Fibroblast of skin of back (primary cell): ENCODE measurements at places on chromosomes 6 and 20.

DNA sequence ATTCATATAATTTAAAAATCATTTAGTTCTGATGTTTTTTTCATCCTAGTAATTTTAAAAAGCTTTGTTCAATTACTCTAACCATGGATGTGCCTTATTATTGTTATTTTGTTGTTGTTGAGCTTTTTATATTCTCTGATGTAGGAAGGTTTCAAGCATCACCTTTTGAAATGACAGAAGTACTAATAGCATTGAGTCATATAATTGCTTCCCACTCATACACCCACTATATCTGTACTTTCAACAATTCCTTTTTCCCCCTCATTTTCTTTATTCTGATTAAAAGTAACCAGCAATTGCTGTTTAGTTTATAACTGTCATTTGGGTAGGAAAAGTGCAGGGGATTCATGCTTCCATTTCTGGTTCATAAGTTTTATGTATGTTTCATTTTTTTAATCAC lies 38.6 kb downstream of the DNAH8 start:
- DNase-seq: no peak

GRCh38 chr6:508006-508405 lies 116.5 kb downstream of the IRF4 start:
- DNase-seq: no peak

DNA sequence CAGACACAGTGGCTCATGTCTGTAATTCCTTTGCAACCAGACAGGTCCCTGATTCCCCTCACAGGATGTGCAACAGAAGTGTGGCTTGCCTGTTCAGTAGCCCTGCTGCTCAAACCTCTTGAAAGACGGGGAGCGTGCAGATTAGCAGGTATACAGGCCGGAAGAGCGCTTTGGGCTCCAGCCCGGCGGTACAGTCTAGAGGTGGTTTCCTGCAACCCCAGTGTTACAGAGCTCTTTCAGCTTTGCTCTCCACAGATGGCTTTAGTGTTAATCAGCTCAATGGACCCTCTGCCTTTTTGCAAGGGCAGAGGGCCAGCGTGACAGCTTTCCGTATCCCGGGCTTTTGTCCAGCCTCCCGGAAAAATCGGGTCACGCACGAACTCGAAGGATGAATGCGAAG lies 67.2 kb upstream of the TNFRSF21 start:
- no peak for DNase-seq

DNA sequence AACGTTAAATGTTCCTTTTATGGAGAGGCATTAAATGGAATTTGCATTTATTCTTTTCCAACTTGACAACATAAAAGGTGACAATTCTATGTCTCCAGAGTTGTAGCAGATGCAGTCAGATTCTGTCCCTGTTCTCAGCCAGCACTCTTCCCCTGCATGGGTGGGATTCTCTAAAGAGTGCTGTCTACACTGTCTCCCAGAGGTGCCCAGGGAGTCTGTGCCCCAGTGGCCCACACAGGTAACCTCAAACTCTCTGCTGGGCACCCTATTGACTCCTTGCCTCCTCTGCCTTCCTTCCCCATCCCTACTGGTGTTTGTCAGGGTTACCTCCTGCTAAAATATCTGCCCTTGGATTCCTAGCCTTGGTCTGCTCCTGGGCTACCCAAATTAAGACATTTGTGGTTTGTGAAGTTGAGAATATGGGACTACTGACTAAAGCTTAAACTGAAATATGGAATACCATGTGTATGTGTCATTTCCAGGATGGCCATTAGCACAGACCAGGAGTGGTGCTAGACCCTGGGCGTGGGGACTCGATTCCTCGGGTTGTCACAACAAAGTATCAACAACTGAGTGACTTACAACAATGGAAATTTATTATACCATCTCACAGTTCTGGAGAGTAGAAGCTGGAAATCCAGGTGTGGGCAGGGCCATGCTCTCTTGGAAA lies 284.7 kb downstream of the CDH26 start:
- DNase-seq: peak; percentile 89

DNA sequence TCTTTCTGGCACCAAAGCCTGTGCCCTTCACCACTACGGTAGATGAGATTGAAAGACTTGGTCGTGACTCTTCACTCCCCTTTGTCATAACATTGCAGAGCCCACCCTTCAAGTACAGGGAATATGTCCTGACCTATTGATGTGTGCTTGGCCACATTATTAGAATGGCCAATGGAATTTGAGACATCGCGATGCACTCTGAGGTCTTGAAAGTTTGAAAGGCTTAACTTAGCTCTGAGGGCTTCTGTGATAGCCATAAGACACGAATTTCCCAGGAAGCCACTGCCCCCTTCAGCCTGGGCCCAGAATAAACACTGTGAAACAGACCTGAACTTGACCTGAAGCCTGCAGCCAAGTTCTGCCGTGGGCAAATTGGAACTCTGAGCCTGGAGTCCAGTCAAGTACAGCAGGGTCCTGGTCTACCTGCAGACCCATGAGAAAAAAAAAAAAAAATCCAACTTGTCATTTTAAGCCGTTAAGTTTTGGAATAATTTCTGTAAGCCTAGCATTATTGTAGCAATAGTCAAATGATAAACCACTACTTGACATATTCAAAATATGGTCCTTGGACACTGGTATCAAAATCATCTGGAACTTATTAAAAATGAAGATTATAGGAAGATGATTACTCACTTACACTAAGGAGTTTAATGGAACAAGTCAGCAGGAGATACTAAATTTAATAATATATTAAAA lies 36.9 kb upstream of the TRAF3IP2 start:
- DNase-seq: peak; percentile 75

DNA sequence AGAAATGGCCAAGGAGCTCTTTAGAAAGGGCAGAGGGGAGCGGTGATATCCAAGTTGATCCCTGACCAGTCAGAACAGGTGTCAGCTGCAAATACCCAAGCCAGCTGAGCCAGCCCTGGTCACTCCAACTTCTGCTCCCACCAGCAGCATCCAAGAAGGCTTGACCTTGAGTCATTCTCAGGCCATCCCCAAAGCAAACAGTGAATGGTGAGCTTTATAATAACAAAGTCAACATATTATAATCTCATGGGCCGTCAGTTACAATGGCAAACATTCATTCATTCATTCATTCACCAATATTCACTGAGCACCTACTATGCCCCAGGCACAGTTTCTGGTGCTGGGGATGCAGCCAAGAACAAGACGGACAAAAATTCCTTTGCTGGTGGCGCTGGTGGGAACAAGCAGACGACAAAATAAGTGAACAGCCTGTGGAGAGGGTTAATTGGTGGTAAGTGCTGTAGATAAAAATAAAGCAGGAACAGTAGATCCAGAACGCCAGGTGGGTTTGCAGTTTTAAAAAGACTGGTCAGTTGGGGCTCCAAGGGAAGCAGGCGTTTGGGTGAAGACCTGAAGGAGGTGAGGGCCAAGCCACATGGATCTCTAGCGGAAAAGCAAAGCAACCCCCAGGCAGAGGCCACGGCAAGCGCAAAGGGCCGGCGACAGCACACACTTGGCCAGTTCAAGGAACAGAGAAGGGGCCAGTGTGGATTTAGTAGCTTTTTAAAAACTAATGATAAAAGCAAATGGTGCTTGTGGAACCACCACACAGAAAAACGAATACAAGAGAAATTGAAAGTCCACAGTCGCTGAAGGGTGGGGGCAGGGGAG lies 131.8 kb upstream of the PTPN1 start:
- no peak for DNase-seq

DNA sequence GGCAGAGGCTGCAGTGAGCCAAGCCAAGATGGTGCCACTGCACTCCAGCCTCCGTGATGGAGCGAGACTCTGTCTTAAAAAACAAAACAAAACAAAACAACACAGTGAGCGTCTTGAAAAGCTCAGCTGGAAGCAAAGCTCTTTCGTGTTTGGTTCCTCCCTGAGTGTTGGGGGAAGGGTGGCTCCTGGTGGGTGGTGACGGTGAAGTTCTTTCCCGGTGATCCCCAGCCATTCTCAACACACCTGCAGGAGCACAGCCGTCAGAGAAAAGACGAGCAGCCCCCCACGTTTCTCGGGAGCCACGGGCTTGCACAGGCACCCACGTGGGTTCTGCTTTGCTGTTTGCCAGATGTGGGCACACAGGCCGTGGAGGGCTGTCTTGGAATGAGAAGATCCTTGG lies 3.2 kb downstream of the BHLHE23 start:
- no peak for DNase-seq

DNA sequence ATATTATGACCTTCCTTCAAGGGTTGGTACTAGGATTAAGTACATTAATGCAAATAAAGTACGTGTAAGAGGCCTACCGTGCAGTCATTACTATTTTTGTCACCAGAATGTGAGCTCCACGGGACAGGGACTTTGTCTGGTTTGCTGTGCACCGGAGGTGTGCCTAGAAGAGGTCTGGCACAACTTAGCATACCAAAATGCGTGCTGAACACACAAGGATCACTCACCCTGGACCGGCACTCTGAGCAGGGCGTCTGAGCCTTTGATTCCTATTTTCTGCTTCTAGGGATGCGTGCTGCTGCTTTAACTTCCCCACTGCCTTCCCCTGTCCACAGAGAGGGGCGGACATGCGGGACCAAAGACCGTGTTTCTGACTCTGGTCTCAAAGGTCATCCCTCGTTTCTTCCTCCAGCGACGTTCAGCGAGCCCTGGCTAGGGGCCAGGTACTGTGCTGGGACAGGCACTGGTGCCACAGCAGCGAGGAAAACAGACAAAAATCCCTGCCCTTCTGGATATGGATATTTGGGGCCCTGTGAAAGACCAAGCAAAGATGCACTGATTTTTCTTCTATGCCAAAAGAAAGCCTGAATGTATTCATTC lies 222.7 kb downstream of the BMP7 start:
- no peak for DNase-seq

DNA sequence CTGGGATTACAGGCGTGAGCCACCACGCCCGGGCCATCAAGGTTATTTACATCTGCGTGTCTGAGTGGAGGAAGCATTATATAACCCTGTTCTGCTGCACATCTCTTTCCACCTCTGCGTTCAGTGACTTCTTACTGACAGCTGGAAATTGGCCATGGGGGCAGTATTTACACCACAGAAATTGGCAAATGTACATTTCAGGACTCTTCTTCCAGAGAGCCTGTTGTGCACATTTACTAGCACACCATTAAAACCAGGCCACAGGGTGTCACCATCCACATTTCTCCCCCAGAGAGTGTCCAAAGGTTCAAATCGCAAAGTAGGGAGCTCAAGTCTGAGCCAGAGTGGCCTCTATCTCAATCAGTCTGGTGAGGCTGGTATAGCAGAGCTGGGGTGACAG lies 62.9 kb upstream of the SNX9 start:
- DNase-seq: no peak

DNA sequence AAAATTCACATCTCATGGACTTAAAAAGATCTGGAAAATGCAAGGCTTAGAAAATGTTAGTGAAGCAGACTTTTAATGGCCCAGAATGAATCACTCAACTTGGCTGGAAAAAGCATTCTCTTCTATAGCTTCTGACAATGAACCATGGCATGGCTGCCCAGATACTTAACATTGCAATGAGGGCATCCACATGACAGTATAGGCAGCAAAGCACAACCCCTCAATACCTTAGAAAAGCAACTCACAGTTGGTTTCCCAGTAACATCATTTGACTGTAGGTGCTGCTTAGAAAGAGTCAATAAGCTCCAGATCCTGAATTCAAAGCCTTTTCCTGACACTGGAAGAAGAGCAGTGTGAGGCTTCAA lies 155.8 kb downstream of the EYA4 start:
- DNase-seq: peak; percentile 6

- no peak for DNase-seq
Observed at GRCh38 chr6:21100991-21101390, 492.6 kb upstream of the SOX4 start.

DNA sequence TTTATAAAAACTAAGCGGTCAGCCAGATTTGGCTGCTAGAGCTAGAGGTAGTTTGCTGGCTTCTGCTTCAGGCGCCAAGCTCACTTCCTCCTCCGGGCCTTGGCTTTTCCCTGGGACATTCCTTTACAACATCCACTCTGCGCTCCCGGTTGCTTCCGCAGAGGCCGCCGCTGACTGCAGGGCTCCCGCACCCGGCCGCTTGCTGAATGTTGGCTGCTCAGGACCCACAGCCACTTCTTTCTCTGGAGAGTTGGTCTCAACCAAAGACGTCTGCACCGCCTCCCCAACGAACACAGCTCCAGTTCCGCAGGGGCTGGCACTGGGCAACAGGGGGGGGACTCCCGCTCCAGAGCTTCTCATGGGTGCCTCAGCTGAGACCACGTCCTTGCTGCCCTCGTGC lies 282.8 kb downstream of the TFAP2C start:
- no peak for DNase-seq

- DNase-seq: peak; percentile 42
Observed at GRCh38 chr6:26155061-26155930, 68.1 kb downstream of the HFE start.

DNA sequence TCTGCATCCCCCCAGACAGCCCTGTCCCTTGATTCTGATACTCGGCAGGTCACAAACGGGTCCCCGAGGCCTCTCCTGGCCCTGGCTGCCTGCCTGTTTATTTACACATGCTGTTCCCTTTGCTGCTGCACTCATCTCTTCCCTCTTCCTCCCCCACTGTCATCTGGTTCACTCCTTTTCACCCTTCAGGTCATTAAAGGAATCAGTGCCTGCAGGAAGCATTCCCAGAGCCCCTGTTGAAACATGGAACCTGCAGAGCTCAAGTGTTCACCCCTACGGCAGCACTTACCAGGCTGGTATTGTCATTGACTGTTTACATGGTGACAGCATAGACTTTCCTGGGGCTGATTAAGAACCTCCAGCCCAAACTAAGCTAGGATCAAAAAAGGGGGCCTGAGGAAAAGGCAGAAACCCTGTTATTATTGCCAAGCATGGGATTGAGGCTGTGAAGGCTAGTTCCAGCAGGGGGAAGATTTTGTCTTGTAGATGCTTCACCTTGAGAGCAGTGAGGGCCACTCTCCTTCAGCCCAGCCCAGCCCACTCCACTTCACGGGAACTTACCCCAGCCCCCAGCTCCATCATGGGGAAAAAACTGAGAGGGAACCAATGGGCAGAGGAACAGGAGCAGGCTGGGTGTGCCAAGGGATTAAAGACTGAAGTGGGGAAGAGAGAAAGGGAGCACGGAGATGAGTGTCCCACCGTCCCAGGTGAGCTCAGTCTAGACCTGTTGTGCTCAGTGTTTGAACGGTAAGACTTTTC lies 73.2 kb downstream of the JPH2 start:
- DNase-seq: no peak

- DNase-seq: peak; percentile 92
Observed at GRCh38 chr6:47484616-47485015, 7.0 kb downstream of the CD2AP start.

- DNase-seq: no peak
Observed at GRCh38 chr6:46305833-46306232, 135.1 kb upstream of the ENPP5 start.

GRCh38 chr20:39623584-39624234 lies 661.6 kb downstream of the DHX35 start:
- peak; percentile 40 for DNase-seq

GRCh38 chr6:109024368-109024767 lies 70.3 kb downstream of the SESN1 start:
- DNase-seq: peak; percentile 35
